ENCODE measurements at places on chromosomes 6 and 20. TPM values are rescaled to one million over a fixed set of nuclear protein-coding genes. Genes with fewer than 3 reads are reported as not detected.

The HSPA12B gene
- not detected for total RNA-seq

The MYBL2 gene
- total RNA-seq = 14.1 TPM

The FKBP1C gene
- 0.98 TPM for total RNA-seq

The BANF2 gene
- not detected for total RNA-seq

The LPIN3 gene
- 8.9 TPM for total RNA-seq

The SLC22A3 gene
- total RNA-seq = not detected

The HFE gene
- total RNA-seq = 15.8 TPM

The GPX5 gene
- not detected for total RNA-seq

The ISM1 gene
- total RNA-seq = 4.8 TPM

The TINAG gene
- not detected for total RNA-seq

The PTCHD4 gene
- 8.4 TPM for total RNA-seq

The L3MBTL1 gene
- total RNA-seq = 1.2 TPM

DNA sequence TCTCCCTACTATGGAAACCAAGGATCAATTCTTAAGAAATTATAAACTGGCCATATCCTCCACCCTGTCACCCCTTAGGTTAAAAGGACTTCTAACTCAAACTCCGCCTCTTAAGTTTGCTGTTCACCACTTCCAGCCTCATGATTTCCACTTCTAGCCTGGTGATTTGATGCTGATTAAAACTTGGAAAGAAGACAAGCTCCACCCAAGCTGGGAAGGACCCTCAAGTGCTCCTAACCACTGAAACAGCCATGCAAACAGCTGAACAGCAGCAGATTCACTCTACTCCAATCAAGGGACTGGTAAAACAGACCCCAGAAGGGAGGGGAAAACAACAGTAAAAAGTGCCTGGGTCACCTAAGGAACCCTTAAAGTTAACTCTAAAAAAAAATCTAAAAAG lies 10.3 kb downstream of the LCA5 start:
- DNase-seq = no peak

DNA sequence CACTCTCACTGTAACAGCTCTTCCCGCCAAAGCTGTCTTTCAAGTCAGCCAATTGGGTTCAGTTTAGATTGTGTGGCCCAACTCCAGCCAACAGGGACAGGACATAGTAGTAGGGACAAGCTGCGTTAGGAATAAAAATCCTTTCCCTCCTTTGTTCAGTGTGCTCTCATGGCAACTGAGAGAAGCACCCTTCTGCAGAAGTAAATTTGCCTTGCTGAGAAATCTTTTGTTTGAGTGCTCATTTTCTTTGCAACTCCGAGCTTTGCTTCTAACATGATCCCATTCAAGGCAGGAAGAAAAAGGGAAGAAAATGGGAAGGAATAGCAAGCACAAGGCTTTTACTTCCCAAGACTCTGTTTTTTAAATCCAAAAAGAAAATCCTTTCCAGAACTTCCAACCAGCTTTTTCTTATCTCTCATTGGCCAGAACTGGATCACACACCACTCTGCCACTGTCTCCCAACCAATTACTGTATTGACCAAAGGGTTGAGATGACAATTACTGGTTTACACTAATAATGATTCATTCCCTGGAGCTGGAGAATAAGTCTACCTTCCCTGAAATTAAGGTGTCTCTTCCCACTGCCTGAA lies 52.7 kb downstream of the STX11 start:
- no peak for DNase-seq

GRCh38 chr6:1756472-1757129 lies 146.9 kb downstream of the FOXC1 start:
- DNase-seq = no peak

GRCh38 chr20:19885939-19886660 lies 128.0 kb downstream of the RIN2 start:
- no peak for DNase-seq

DNA sequence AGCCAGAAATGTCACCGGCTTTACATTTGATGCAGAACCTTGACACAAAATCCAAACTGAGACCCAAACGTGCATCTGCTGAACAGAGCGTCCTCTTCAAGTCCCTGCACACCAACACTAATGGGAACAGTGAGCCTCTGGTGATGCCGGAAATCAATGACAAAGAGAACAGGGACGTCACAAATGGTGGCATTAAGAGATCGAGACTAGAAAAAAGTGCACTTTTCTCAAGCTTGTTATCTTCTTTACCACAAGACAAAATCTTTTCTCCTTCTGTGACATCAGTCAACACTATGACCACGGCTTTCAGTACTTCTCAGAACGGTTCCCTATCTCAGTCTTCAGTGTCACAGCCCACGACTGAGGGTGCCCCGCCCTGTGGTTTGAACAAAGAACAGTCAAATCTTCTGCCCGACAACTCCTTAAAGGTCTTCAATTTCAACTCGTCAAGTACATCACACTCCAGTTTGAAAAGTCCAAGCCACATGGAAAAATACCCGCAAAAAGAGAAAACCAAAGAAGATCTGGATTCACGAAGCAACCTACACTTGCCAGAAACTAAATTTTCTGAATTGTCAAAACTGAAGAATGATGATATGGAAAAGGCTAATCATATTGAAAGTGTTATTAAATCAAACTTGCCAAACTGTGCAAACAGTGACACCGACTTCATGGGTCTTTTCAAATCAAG lies 108.4 kb downstream of the RTN4IP1 start:
- no peak for DNase-seq

DNA sequence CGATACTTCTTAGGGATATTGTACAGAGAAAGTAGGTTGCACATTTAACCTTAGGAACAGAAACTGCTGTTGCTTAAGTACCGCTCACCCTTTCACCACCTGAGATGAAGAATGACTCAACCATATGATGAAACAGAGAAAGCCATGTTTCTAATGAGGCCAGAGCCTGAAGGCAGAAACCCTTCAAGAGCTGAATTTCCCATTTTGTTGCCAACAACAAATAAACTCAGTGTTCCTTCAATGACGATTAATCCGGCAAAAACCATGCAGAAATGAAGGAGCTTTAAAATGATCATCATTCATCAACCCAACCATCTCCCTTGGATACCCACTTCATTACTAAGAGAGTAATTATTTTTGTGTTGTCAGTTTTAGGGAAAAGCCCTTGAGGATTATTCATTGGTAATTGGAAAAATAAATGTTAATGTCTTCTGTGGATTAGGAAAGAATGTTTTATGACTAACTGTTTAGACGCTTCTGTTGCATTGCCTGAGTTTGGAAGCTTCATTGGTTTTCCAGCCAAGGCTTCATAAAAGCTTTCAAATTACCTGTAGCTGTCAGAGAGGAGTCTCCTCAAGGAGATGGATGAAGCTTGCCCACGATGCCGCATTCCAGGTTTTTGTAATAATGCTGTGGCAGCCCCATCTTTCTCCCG lies 112.1 kb upstream of the IYD start:
- peak; percentile 83 for DNase-seq

- no peak for DNase-seq
Measured at GRCh38 chr6:130178692-130179091, 44.1 kb downstream of the SAMD3 start.

GRCh38 chr6:15458021-15458459 lies 204.8 kb downstream of the DTNBP1 start:
- DNase-seq = peak; percentile 44

- DNase-seq = peak; percentile 74
Measured at GRCh38 chr20:63009045-63009961, 2.5 kb upstream of the BHLHE23 start.

- peak; percentile 10 for DNase-seq
Measured at GRCh38 chr6:37382994-37383765, 29.4 kb downstream of the RNF8 start.

- DNase-seq = no peak
Measured at GRCh38 chr20:6116758-6117157, 6.1 kb downstream of the FERMT1 start.

DNA sequence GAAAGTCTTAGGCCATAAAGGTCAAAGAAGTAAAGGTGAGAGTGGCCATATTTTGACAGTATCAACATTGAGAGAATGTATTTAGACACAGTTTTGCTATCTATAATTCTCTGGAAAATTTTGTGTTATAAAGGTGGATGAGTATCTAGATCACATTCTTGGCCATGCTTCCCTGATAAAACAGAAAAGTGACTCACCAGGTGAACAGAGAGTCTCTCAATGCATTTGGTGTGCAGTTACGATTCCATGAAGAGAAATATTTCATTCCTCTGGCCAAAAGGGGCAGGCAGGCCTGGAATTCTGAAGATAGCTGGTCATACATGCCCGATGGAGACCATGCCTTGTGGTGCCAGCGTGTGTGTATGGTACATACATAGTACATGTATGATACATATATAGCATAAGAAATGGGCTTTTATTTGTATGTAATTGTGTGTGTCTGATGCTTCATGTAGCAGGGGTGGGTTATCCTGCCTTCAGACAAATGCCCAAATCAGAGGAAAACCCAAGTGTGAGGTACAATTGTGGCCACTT lies 164.0 kb downstream of the SOBP start:
- no peak for DNase-seq

DNA sequence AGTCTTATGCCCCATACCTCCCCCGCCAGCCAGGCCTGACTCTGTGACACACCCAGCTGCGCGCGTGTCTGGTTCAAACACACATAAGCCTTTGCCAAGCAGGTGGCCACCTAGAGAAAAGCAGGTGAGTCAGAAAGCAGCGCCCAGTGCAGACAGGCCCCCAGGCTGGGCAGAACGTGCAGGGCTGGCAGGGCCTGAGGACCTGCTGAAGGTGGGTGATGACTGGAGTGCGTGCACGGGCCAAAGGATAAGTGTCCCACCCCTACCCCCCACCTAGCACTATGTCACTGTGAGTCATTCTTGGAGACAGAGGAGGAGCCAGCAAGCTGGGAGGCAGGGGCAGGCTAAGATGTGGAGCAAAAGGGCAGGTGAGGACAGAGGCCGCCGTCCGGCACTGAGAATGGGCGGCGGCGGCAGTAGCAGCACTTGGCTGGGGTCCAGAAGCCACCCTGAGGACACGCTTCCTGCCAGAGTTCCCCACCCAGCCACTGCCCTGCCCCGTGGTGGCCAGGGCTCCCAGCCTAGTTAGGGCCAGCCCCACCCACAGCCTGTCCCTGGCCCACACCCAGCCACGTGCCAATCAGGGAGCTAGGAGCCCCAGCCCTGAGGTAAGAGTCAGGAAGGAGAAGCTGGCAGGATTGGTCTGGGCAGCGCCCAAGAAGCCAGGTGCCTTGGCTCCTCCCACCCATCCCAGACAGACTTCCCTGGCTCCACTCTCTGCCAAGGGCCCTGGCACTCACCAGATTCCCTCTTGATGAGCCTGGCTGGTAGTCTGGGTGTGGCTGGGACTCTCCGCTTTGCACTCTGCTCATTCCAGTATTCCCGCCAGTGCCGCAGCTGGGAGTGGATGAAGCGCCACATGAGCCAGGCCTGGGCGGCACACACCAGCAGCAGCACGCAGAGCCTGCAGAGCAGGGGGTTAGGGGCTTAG lies 72.7 kb downstream of the TRAM2 start:
- no peak for DNase-seq

- DNase-seq = no peak
Measured at GRCh38 chr20:18907353-18907752, 93.8 kb downstream of the SCP2D1 start.

GRCh38 chr20:8260837-8261251 lies 128.8 kb downstream of the PLCB1 start:
- no peak for DNase-seq
